ENCODE measurements at places on chromosomes 5 and 9.

DNA sequence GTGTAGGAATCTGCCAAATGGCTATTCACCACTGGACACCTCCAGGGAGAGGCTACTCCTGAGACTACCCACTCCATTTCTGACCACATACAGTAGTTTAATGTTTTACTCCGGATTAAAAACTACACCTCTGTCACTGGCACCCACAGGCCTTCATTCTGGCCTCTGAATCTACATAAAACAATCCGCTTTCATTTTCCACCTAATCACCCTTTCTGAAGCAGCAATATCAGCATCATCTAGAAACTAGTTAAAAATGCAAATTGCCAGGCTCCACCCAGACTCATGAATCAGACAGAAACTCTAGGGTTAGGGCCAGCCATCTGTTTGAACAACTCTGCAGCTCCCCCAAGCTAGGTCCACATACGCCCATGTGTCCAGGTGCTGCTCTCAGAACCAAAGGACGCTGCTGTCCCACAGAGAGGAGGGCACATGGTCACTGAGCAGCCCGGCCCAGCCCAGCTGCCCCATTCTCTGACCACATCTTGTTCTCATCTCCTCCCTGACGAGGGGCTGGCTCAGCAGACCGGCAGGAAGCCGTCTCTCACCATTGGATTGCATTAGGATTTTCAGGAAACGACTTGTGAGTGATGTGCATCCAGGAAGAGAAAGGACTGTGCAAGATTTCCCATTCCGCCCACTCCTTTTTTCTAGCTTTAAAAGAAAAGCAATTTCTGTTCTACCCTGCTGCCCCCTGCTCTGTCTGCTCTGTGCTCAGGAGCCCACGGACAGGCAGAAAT, 34.7 kb downstream of the ADAM19 start:
- no peak for DNase-seq

- DNase-seq, result no peak
These were observed 74.7 kb downstream of the NTRK2 start for GRCh38 chr9:84744195-84744594.

DNA sequence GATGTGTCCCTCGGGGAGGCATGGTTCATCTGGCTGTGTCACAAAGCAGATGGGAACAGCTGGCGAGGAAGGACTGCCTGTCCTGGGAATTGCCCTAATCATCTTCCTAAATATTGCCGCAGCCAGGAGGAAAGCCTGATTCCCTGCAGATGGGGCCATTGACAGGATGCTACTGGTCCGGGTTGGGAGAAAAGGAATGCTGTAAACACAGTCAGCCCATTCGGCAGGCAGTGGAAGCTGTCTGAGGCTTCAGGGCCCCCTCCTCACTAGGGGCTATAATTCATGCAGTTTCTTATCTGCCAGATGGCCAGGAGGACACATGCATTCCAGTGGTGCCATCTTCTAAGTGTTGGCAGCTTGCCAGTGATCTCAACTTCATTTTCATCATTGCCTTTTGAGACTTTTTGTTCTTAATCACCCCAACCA, 110.3 kb downstream of the KCNIP1 start:
- DNase-seq, result no peak

GRCh38 chr5:167639273-167639672, 652.2 kb upstream of the WWC1 start:
- DNase-seq, result no peak

DNA sequence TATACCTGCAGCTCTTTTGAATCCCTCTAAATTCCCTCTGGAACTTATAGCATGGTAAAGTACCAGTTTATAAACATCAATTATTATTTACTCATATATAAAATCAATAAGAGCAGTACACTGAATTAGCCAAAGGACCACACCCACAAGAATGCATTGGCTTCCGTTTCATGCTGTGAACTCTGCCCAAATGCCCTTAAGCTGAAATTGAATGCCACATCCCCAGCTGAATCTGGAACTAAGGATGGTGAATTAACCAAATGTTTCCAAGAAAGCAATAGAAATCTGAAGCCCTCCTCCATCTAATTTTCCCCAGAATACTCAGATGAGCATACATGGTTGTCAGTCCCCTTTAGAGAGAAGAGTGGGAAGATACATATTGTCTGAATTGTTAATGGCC, 436.4 kb upstream of the FTMT start:
- DNase-seq, result no peak

DNA sequence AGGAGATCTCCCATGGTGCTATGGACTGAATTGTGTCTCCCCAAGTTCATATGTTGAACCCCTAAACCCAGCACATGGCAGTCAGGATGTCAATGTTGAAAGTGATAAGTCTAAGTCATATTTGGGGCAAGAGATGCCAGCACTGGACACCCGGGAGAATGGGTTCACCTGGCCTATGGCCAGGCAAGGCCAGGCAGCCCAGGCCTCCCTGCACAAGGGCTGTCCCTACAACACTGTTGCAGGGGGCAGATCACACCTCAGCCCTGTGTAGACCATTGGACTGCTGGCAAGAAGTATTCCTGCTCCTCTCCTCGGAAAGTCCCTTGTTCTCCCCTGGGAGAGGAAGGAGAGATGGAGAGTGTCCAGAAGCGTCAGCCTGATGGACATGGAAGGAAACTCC, 240.5 kb downstream of the GADD45G start:
- DNase-seq, result no peak

- no peak for DNase-seq
These were observed 419.1 kb downstream of the NR2F1-AS1 start for GRCh38 chr5:93161661-93162654.

- DNase-seq, result no peak
These were observed 20.6 kb upstream of the ANGPTL2 start for GRCh38 chr9:127142931-127143464.

DNA sequence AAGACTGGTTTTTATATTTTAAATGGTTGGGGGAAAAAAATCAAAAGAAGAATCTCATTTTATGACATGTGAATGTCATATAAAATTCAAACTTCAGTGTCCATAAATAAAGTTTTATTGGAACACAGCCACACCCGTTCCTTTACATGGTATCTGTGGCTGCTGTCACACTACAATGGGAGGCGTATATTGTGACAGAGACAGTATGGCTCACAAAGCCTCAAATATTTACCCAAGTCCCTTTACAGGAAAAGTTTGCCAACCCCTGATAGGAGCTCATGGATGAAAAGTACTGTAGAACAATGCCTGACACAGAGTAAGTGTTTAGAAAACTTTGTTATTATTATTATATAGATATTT, 5.2 kb upstream of the DUSP1 start:
- no peak for DNase-seq

GRCh38 chr9:79572032-79572607, 355 bp downstream of the TLE4 start:
- DNase-seq, result no peak

DNA sequence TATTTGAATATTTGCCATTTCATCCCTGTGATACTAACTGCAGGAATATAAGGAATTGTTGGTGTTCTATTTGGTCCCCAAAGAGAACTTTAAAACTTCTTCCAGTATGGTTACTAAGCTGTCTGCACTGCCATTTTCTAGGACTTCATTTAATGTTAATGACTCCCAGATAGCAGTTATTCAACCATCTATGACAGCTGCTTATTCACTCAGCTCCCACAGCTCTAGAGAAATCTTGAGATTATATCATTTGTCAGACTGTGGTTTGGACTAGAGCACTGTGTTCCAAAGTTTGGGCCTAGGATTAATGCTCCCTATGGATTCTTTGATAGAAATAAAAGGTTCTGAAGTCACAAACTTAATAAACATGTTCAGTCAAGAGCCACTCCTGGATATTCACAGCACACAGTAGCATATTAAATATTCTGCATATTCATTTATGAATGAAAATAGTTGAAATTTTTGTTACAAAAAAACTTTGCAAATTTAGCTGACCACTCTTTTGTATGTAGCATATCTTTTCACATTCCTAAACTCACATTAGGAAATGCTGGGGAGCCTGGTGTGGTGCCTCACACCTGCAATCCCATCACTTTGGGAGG, 173.7 kb downstream of the NFIB start:
- no peak for DNase-seq

GRCh38 chr9:130918101-130918825, 20.8 kb downstream of the FIBCD1 start:
- DNase-seq, result no peak

DNA sequence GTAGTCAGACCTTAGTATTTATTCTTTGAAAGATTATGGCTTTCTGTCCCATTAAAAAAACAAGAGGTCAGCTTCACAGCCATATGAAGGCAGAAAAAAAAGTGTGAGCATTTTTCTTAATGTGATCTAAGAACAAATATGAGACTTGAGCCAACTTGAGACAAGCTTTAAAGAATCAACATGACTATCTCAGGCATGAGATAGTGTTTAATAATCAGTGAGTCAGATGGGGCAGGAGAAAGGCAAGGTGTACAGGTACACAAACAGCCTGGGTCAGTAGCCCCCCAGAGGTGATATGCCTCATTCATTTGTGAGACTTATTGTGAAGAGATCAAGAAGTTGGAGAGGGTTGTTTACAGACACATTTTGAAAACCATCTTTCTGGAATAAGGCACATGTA, 83.6 kb downstream of the GDNF start:
- DNase-seq, result no peak

DNA sequence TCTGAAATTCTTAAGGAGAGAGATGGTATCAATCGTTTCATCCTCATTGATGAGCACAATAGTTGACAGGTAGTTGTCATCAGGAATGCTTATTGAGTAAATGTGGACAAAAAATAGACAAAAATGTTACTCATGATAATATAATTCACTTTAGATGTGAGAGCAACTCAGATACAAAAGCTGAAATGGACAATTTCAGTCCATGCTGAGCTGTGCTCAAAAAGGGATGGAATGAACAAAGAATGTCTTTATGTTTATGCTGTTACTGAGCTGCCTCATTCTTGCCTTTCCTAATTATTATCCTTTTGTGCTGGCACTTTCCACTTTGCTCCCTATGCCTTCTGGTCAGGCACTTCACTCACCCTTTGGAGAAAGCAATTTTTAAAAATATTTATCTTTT, 49.5 kb downstream of the JAKMIP2 start:
- no peak for DNase-seq

DNA sequence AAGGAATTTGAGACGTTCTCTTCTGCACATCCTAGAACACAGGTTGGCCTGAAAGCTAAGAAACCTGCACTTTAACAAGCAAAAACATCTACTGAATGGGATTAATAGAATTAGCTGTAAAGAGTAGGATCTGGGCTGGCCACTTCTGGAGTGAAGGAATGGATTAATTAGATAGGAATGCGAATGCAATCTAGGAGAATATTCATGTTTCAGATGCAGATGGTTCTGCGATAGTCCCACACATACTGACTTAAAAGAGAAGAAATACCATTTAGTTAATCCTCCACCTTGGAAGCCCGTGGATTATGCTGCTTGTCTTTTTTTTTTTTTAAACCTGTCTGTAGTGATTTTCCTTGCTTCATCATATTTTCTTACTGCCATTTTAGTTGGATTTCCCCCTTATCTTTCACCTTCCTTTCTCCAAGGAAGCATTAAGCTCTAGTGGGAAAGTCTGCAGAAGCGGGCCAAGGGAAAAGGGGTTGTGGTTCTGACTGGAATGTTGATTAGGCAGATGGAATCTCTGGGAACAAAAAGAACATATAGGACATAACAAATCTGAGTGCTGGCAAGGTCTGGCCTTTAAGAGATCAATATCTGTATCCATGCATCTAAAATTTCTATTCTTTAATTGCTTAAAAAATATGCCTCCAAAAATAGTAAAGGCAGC, 152.4 kb downstream of the ALDH1A1 start:
- DNase-seq, result no peak

Measured in stimulated activated CD8-positive, alpha-beta memory T cell treated with anti-CD3 and anti-CD28 coated beads, Interleukin-15, amount 100 ng/mL, for 1 hour (primary cell).